ENCODE measurements at places on chromosomes 1 and 21.

DNA sequence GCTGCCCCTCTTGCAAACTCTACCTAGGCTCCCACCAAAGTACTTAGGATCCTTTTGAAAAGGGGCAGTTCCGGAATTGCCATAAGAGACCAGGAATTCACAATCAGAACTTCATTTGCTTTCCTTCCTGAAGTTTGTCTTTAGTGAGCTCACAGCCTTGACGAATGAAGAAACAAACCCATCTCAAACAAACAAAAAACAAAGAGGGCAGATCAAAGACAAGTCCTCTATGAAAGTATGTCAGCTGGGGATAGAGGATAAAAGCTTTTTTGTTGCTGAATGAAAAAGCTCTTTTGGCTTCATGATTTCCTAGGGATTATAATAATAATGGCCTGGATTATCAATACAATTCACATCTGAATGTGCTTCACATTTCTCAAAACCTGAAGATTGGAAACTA lies 357.9 kb upstream of the DUSP10 start:
- DNase-seq, result no peak

GRCh38 chr21:34644825-34645224 lies 24.0 kb upstream of the CLIC6 start:
- no peak for DNase-seq

- no peak for DNase-seq
Measured at GRCh38 chr1:228884615-228885566, 149.6 kb downstream of the RHOU start.

DNA sequence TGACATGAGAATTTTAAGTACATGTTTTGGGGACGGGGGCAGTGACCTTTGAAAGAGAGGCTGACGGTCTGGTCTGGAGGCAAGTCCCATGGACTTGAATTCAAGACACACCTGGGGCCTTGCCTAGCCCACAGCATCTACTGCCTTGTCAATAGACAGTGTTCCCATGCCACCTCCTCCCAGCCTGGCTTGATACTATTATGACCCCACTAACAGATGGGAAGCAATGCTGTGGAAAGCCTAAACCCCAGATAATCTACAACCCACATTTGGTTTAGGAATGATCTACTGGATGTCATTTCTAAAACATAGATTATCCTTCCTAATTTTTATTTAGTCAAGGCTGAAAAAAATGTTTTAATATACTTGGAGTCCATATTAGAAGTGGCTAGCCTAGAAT lies 17.8 kb upstream of the NFASC start:
- no peak for DNase-seq

DNA sequence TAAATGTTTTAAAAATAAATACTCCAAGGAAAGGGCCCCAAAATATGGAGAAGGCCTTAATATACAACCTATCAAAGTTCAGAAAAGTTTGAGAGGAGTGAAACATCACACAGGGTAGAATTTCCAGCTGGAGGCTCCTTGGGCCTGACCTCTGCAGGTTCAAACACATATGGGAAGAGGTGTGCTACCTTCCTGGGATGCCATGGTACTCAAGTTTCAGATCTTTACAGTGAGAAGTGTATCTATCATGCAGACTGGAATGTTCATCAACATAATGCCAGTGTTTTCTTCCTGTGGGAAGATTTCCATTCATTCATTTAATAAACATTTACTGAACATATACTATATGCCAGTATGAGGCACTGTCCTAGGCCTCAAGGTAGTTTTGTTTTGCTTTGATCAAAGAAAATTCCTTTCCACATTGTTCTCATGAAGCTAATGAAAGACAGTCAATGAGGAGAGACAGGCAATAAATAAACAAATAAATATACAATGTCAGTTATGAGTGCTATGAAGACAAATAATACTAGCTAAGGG lies 14.6 kb upstream of the ADAR start:
- no peak for DNase-seq

- no peak for DNase-seq
Measured at GRCh38 chr1:242030071-242030470, 31.2 kb upstream of the MAP1LC3C start.

- no peak for DNase-seq
Measured at GRCh38 chr1:200857804-200858203, 15.0 kb upstream of the GPR25 start.
